Omental fat pad (tissue), 4 donors: ENCODE measurements at places on chromosomes 12 and 14.

- no peak for DNase-seq
These were observed 470.8 kb downstream of the NELL2 start for GRCh38 chr12:44405297-44405696.

DNA sequence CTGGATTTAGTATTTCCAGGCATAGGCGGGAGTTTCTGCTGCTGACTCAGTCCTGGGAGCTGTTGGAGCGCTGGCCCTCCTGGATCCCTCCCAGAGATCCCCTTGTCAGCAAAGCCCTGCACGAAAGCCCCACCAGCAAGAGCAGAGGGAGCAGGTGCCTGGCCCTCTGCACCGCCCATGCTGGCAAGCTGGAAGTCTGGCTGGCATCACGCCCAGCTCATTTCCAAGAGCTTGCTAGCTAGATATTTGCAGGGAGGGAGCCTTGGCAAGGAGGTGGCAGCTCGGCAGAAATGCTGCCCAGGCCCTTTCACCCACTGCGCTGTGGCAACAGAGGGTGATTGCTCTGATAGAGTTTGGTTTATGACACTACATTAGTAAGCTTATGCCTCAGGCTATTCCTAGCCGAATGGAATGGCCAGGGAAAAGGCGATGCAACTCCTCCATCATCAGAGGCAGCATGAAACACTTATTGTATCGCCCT is 193.9 kb downstream of the EMP1 start:
- peak; percentile 54 for DNase-seq

DNA sequence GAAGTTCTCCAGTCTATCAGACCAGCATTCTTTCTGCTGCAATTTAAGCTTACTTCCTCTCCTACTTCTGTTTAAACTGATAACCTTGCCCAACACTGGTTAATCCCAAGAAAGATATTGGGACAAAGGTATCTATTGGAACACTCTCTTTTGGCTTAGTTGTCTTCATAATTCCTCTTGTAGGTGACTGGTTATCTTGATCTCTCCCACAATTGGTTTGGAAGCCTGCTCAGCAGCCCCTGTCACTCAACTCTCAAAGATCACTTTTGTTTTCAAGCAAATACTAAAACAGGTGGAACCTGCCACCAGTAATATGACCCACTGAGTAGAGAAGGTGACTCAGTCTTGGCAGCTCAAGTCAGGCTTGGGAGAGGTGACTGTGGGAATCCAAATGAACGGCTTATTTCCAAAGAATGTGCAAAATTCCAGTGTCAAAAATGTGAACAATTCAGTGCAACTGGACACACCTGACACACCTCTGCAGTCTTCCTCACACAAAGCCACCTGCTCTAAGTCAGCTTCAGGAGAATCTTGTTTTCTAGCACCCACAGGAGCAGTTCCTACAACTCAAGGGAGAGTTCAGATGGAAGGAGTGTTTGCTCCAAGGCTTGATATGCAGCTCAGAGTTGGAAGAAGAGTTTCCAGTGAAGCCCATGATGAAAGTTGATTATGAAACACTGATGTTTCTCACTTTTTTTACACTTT is 83.2 kb upstream of the SLC38A2 start:
- no peak for DNase-seq

DNA sequence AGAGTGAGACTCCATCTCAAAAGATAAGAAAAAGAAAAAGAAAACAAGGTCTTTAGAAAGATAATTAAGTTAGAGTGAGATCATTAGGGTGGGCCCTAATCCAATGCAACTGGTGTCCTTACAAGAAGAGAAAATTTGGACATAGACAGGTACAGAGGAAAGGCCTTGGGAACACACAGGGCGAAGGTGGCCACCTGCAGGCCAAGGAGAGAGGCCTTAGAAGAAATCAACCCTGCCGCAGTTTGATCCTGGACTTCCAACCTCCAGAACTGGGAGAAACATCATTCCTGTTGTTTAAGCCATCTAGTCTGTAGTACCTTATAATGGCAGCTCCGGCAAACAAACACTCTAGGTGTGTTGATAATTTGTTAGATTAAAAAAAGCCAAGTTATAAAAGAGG is 491.9 kb downstream of the MED13L start:
- no peak for DNase-seq

- DNase-seq: no peak
These were observed 2.9 kb upstream of the SMOC1 start for GRCh38 chr14:69876221-69876847.

DNA sequence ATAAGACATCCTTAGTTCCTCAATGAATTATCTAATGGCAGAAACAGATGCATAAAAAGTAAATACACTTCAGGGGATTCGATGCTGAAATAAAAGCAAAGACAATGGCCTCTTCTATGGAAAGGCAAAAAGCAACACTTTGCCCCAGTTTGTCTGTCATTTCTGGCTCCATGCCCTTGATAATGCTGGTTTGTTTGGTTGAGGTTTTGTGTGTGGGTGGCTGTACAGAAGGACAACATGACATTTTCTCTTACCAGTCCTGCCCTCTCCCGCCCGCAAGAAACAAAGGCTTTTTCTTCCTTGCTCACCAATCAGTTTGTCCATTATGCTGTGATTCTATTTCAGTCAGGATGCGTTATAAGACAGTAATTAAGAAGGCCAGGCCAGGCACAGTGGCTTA is 18.1 kb upstream of the WDR89 start:
- DNase-seq: no peak

DNA sequence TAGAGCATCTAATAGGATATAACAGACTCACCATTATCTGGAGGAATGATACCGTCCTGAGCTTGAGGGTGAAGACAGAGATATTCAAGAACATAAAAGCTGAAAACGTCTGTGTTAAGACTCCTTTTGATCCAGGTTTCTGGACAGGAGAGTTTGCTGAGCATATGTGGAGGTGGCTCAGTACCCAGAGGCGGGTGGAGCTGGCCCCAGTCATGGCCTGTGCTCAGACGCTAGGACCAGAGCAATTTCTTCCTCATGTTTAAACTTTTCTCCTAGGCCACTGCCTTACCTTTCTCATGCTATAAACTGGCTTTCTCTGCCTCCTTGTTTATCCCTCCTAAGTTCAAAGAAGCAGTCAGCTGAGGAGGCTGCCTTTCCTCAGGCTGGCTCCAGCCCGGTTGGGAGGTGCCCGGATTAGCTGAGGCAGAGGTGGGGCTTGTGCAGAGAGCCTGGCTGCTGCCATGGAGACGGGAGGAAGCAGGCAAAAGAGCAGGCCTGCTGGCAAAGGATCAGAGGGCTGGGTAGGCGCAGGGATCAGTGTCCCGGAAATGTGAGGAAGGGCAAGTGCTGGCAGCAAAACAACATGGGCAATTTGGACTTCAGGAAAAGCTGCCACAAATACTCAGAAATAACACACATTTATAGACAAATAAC is 13.7 kb downstream of the COA8 start:
- peak; percentile 58 for DNase-seq

DNA sequence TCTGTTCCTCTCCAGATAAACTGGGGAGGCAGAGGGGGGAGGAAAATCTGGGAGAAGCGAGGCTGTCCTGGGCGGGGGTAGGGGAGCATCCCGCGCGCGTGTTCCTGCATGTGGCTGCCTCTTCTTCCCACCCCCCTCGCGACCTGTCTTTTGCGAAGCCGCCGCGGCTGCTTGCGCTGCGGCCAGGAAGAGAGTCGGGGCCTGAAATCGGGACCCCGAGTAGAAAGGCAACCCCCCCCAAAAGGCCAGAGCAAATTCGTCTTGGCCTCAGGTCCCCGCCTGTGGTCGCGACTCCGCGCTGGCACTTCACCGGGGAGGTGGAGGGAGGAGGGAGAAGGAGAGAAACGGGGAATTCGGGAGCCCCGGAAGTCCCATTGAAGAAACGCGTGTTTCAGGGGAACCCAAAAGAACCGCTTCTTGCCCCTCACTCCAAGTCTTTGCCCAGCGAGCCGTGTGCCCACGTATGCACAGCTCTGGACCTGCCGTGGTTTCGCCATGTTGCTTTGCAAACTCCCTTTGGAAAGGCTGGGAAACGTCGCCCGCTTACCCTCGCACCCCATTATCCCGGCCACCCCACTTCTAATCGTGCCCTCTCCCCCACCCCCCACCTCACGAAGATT is 944 bp downstream of the CCND2 start:
- DNase-seq: no peak

DNA sequence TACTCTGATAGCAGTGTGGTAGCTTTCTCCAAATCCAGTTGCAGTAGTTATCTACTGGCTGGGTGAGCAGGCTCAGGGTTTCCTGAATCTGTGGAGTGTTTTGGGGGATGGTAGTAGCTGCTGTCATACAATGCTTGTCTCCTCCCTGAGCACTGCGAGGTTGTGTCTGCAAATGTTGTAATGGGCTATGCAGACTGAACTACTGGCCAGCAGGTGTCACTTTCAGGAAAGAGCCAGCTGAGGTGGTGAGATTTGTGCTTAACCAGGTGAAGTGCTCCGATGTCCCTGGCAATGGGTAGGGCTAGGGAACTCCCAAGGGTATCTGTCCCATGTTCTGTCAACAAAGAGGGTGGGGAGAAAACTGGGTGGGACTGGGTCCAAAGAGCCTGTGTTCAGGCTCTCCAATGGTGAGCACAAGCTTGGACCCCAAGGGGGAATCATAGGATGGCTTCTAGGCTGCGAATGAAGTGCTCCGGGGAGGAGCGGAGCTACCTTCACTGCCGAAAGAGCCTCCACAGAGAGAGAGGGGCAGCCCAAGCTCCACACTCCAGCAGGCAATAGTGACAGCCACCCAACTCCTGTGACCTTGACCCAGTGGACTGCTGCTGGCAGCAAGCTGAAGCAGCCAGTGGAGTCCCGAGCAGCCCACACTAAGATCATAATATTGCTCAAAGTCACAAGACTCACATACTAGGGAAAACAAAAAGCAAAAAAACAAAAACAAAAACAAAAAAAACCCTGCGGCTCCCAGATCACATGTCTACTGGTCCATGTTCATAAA is 1324.0 kb upstream of the USP15 start:
- DNase-seq: no peak

GRCh38 chr14:103688906-103689902 is 26.0 kb downstream of the XRCC3 start:
- no peak for DNase-seq

DNA sequence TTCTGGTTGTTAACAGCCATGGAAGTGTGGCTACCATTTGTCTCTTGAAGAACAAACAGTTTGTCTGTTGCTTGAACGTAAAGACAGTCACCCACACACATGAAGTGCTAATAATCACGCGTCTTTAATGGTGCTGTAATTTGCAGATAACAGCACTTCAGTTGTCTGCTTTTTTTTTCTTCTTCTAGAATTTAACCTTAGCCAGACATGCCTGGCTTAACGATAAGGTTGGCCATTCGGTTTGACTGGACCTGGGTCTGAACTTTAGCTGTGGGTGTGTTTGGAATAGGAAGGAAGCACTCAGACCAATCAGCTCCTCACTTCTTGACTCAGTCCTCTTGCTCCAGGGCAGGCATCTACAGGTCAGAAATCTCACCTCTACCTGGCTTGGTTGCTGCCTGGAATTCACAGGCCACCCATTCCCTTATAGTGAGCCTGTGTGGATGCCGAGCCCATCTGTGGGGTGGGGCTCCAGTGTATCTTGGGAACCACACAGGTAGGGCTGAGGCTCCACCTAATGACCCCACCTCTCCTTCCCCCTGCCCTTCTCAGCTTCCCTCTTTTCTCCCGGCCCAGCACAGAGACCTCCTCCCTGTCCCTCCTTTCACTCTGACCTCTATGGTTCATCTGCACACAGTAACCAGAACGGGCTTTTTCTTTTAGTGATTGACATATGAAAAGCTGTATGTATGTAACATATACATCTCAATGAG is 246.4 kb upstream of the PWP1 start:
- DNase-seq: no peak

- no peak for DNase-seq
These were observed 79.1 kb upstream of the EGLN3 start for GRCh38 chr14:34029921-34030334.

- DNase-seq: no peak
These were observed 38.9 kb downstream of the PRORP start for GRCh38 chr14:35161231-35161630.
